ENCODE measurements at places on chromosomes 5 and 9.

GRCh38 chr5:148810823-148811222 is 15.6 kb upstream of the ADRB2 start:
- DNase-seq, result no peak
- no peaks in the 10 kb centered on the region for H3K36me3 ChIP-seq
- H3K27me3 ChIP-seq, result no peaks in the 10 kb centered on the region

DNA sequence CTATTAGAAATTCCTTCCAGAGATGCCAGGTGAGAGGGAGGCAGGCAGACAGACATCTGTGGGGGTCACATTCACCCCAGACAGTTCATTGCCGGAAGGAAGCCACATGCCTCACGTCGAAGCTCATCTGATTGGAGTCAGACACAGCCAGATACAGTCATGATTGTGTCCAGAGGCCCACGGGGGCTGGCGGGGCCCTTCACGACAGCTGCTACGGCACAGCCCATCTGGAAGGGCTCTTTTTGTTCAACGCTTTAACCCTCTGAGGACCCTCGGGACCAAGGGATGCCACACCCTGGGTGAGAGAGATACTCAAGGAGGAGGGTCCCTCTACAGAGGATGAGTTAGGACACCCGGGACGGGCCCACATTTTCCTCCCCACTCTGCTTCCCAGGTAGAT is 31.9 kb upstream of the GABRP start:
- no peak for DNase-seq
- peaks cover 11% of the 10 kb centered on the region for H3K4me1 ChIP-seq
- H3K27me3 ChIP-seq, result no peaks in the 10 kb centered on the region
- no peak overlapping the region for H3K4me3 ChIP-seq

- no peak for DNase-seq
- no peaks in the 10 kb centered on the region for H3K36me3 ChIP-seq
- no peaks in the 10 kb centered on the region for H3K27me3 ChIP-seq
Observed at GRCh38 chr9:105087910-105088898, 156.2 kb upstream of the SLC44A1 start.

DNA sequence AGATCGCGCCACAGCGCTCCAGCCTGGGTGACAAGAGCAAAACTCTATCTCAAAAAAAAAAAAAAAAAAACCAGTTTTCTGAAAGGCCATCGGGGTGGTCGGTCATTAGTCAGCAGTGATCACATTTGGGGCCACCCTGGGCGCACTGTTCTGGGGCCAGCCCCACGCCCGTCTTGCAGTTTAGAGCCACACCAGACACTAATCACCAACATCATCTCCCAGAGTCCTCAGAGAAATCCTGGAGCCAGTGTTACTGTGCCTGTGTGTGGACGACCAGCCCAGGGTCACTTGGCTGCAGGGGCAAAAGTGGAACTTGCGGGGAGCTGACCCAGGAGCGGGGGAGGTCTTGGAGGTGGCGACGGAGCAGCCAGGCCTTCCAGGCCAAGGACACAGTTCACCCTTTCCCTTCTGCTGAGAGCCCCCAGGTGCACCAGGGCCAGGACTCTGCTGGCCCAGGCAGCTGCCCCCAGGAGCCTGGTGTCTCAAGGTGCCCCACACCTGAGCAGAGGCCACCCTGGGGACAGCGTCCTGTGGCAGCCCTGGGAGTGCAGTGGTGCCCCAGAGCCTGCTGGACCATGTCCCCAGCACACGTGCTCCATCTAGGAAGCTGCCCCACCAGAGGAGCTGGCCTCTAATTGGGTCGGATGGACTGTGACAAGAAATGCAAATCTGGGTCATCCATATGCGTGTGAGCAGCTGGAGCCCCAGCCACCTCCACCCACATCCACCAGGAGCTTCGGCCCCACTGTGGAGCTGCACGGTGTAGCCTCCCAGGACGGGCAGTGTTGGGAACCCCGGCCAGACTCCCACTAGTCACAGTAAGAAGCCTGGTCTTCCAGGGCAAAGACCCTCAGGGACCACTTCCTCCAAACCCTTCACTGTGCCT is 51.1 kb downstream of the NEK6 start:
- H3K4me3 ChIP-seq, result no peak overlapping the region
- peak overlapping the region; percentile 56 for H3K27ac ChIP-seq
- DNase-seq, result no peak
- peaks cover 5% of the 10 kb centered on the region for H3K4me1 ChIP-seq
- H3K36me3 ChIP-seq, result peaks cover 18% of the 10 kb centered on the region
- H3K27me3 ChIP-seq, result no peaks in the 10 kb centered on the region

- no peak overlapping the region for H3K27ac ChIP-seq
- H3K4me1 ChIP-seq, result no peaks in the 10 kb centered on the region
- H3K27me3 ChIP-seq, result no peaks in the 10 kb centered on the region
- H3K36me3 ChIP-seq, result no peaks in the 10 kb centered on the region
- DNase-seq, result no peak
Observed at GRCh38 chr5:59766427-59767210, 126.9 kb downstream of the PDE4D start.

DNA sequence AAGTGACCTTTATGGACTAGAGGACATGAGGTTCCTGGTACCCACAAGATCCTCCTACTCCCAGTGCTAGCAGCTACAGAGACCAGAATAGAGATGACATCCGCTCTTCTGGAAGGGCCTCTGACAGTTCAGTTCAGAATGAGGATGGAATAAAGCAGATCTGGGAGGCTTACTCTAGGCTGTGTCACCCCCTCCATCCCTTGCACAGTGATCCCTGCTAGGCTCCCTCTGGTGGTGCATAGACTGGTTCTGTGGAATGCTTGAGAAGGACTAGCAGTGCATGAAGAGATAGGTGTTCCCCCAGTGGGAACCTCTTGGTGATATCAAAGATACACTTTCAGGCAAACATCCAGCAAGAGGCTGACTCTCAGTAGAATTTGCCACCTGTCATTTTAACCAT is 83.0 kb downstream of the NPR3 start:
- H3K4me1 ChIP-seq, result peaks cover 3% of the 10 kb centered on the region
- H3K27me3 ChIP-seq, result no peaks in the 10 kb centered on the region
- no peak overlapping the region for H3K27ac ChIP-seq
- no peak overlapping the region for H3K4me3 ChIP-seq

DNA sequence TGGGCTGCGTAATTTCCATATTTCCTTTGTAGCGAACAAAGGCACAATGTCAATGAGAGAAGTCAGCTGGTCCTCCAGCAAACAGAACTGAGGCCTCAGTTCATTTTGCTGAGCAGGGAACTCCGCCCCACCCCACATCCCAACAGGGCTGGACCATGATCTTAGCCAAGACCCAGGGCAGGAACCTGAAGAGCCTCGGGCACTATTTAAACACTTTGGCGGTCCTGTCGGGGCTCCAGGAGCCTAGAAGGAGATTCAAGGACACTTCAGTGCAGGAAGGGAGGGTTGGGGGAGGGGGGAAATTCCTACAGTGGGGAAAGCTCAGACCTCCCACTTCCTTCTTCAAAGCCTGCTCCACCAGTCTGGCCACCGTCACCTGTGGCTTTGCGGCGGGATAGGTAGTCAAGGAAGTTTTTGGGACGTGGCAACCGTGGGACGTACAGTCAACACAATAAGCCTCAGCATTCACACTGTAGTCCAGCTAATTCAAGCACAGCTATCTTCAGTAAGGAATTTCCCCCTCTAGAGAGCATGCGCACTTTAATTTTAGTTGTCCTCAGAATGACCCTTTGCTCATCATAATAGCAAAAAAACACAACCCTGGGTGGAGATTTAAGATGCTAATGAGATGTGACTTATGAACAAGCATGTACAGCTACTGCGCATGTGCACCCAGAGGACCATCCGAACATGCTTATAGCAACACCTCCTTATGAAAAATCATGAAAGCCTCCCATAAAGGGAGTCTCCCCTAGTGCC is 30.9 kb downstream of the S1PR3 start:
- no peak overlapping the region for H3K4me3 ChIP-seq
- no peak for DNase-seq
- no peaks in the 10 kb centered on the region for H3K27me3 ChIP-seq
- no peaks in the 10 kb centered on the region for H3K4me1 ChIP-seq
- peak overlapping the region; percentile 35 for H3K27ac ChIP-seq

DNA sequence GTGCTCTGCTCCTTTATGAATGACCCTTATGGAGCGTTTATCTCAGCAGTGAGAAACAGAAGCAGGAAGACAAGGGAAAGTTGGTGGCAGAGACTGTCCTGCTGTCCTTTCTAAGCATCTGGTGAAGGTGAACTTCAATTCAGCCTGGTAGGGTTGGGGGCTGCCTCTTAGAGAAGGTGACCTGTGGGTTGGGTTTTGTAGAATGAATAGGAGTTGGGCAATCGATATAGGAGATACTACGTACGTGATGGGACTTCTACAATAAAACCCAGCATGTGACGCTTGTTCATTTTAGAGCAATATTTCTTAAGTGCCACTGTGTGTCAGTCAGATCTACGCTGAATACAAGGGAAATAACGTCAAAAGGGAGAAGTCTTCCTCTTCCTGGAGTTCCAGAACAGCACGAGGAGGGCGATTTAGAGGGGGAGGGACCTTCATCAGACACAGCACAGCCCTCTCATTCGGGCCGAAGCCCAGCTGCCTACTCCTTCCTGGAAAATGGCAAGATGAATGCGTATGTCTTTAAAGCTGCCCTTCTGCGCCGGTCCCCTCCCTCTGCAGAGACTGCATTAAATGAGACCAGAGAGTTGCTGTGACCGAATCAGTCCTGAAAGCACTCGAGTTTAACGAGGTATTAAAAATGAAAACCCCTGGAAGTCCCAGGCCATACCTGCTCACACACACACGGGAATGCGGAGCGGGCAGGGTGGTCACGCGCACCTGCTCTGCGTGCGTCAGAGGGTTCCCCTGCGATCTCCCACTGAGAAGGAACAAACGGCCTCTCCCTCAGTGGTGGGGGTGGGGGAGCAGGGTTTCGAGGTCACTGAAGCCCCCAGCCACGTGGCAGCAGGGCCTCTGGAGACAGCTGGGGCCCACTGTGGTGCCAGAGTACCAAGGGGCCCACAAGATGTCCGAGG is 85.3 kb upstream of the SARDH start:
- H3K27me3 ChIP-seq, result no peaks in the 10 kb centered on the region
- DNase-seq, result no peak
- no peak overlapping the region for H3K4me3 ChIP-seq
- H3K4me1 ChIP-seq, result no peaks in the 10 kb centered on the region
- H3K36me3 ChIP-seq, result no peaks in the 10 kb centered on the region
- H3K27ac ChIP-seq, result no peak overlapping the region

GRCh38 chr5:139650031-139650688 is 2.0 kb downstream of the CXXC5 start:
- peak overlapping the region; percentile 88 for H3K27ac ChIP-seq
- no peaks in the 10 kb centered on the region for H3K36me3 ChIP-seq
- no peak for DNase-seq
- no peaks in the 10 kb centered on the region for H3K27me3 ChIP-seq
- peaks cover 61% of the 10 kb centered on the region for H3K4me1 ChIP-seq
- H3K4me3 ChIP-seq, result peak overlapping the region; percentile 98

GRCh38 chr5:172777881-172778814 is 7.2 kb upstream of the DUSP1 start:
- H3K4me3 ChIP-seq, result no peak overlapping the region
- H3K36me3 ChIP-seq, result no peaks in the 10 kb centered on the region
- no peaks in the 10 kb centered on the region for H3K27me3 ChIP-seq
- H3K27ac ChIP-seq, result peak overlapping the region; percentile 98
- DNase-seq, result peak; percentile 75

DNA sequence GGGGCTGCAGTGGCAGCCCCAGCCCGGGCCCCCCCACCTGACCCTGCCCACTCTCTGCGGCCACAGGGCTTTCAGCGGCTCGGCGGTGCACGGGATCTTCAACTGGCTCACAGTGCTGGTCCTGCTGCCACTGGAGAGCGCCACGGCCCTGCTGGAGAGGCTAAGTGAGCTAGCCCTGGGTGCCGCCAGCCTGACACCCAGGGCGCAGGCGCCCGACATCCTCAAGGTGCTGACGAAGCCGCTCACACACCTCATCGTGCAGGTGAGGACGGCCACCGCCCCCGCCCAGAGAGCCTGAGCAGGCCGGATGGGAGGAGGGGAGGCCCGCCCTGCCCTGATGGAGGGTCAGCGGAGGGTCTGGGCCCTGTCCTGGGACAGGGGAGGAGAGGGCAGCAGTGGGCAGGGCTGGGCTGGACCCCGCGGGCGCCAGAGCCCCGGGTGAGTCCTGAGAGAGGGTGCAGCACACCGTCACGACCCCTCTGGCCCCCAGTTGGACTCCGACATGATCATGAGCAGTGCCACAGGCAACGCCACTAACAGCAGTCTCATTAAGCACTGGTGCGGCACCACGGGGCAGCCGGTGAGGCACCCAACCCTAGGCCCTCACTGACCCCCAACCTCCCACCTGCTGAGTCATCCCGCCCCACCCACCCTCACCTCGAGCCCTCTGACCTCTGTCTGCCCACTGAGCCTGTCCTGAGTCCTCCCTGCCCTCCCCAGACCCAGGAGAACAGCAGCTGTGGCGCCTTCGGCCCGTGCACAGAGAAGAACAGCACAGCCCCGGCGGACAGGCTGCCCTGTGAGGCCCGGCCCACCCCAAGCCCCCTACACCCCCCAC is 2.7 kb downstream of the SLC34A3 start:
- peaks cover 79% of the 10 kb centered on the region for H3K27me3 ChIP-seq
- no peak for DNase-seq
- H3K36me3 ChIP-seq, result no peaks in the 10 kb centered on the region
- H3K4me3 ChIP-seq, result no peak overlapping the region
- H3K27ac ChIP-seq, result no peak overlapping the region

GRCh38 chr5:14901462-14902051 is 30.0 kb upstream of the ANKH start:
- DNase-seq, result peak; percentile 32
- no peak overlapping the region for H3K4me3 ChIP-seq
- no peaks in the 10 kb centered on the region for H3K36me3 ChIP-seq
- H3K27me3 ChIP-seq, result no peaks in the 10 kb centered on the region
- H3K27ac ChIP-seq, result no peak overlapping the region
- H3K4me1 ChIP-seq, result peaks cover 16% of the 10 kb centered on the region

GRCh38 chr9:89304834-89305188 is 6.2 kb upstream of the CKS2 start:
- H3K36me3 ChIP-seq, result no peaks in the 10 kb centered on the region
- peaks cover 6% of the 10 kb centered on the region for H3K4me1 ChIP-seq
- H3K27ac ChIP-seq, result no peak overlapping the region
- no peak overlapping the region for H3K4me3 ChIP-seq
- no peaks in the 10 kb centered on the region for H3K27me3 ChIP-seq

GRCh38 chr9:111965566-111966019 is 69.0 kb downstream of the UGCG start:
- DNase-seq, result no peak
- H3K27me3 ChIP-seq, result no peaks in the 10 kb centered on the region
- H3K36me3 ChIP-seq, result no peaks in the 10 kb centered on the region
- H3K4me3 ChIP-seq, result no peak overlapping the region

DNA sequence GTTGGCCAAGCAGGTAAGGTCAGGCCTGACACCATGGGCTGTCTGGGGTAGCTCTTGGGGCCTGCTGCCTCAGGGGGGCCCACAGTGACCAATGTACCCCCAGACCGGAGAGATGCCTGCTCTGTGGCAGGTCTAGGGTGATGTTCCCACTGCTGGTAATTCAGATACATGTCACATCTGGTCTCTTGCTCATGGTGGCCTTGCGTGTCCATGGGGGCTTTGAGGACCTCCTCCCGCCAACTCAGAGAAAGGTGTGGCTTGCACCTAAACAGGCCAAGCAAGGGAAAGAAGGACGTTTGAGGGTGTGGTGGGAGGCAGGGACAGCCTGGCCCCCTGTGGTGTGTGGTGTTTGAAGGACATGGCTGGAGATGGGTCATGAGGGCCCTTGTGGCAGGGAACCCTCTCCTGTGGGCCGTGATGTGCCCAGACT is 75.2 kb downstream of the PHF2 start:
- H3K4me1 ChIP-seq, result no peaks in the 10 kb centered on the region
- H3K4me3 ChIP-seq, result no peak overlapping the region
- peak; percentile 25 for DNase-seq
- H3K27me3 ChIP-seq, result no peaks in the 10 kb centered on the region
- no peak overlapping the region for H3K27ac ChIP-seq
- peaks cover 97% of the 10 kb centered on the region for H3K36me3 ChIP-seq

GRCh38 chr5:54671111-54671531 is 153.6 kb downstream of the SNX18 start:
- H3K27me3 ChIP-seq, result no peaks in the 10 kb centered on the region
- H3K36me3 ChIP-seq, result no peaks in the 10 kb centered on the region
- peak overlapping the region; percentile 57 for H3K27ac ChIP-seq
- peaks cover 65% of the 10 kb centered on the region for H3K4me1 ChIP-seq
- no peak overlapping the region for H3K4me3 ChIP-seq

All from tibial artery (tissue), 4 donors.